ENCODE measurements at places on chromosomes 13 and 19. TPM values are rescaled to one million over a fixed set of nuclear protein-coding genes. Genes with fewer than 3 reads are reported as not detected.

- no peak for DNase-seq
Measured at GRCh38 chr19:45471931-45472562, 4.3 kb downstream of the FOSB start.

The LRP3 gene
- 25.9 TPM for total RNA-seq

GRCh38 chr13:55554741-55555140 is 1586.0 kb upstream of the PRR20A start:
- DNase-seq: no peak

DNA sequence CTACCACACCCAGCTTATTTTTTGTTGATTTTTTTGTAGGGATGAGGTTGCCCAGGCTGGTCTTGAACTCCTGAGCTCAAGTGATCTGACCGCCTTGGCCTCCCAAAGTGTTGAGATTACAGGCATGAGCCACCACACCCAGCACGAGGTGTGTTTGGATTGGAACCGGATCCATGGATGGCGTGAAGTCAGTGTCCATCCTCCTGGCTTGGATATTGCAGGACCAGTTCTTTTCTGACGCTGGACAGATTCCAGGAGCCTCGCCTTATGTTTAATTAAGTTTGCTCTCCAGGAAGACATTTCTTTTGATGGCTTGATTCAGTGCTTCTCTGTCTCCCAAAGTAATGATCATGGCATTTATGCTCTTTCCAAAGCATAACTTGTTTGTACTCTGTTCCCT is 14.4 kb upstream of the RFXAP start:
- peak; percentile 43 for DNase-seq

- DNase-seq: peak; percentile 30
Measured at GRCh38 chr19:4589579-4590410, 30.3 kb upstream of the SEMA6B start.

- peak; percentile 74 for DNase-seq
Measured at GRCh38 chr13:93775507-93776108, 549.0 kb downstream of the GPC6 start.

The IL4I1 gene
- total RNA-seq: 0.29 TPM

- peak; percentile 53 for DNase-seq
Measured at GRCh38 chr19:2478278-2478755, 2.4 kb downstream of the GADD45B start.

GRCh38 chr19:34766386-34766785 is 6.6 kb downstream of the ZNF599 start:
- DNase-seq: no peak

GRCh38 chr19:44573627-44574026 is 39.7 kb upstream of the IGSF23 start:
- DNase-seq: no peak

- DNase-seq: no peak
Measured at GRCh38 chr13:40169476-40169875, 497.0 kb downstream of the FOXO1 start.

DNA sequence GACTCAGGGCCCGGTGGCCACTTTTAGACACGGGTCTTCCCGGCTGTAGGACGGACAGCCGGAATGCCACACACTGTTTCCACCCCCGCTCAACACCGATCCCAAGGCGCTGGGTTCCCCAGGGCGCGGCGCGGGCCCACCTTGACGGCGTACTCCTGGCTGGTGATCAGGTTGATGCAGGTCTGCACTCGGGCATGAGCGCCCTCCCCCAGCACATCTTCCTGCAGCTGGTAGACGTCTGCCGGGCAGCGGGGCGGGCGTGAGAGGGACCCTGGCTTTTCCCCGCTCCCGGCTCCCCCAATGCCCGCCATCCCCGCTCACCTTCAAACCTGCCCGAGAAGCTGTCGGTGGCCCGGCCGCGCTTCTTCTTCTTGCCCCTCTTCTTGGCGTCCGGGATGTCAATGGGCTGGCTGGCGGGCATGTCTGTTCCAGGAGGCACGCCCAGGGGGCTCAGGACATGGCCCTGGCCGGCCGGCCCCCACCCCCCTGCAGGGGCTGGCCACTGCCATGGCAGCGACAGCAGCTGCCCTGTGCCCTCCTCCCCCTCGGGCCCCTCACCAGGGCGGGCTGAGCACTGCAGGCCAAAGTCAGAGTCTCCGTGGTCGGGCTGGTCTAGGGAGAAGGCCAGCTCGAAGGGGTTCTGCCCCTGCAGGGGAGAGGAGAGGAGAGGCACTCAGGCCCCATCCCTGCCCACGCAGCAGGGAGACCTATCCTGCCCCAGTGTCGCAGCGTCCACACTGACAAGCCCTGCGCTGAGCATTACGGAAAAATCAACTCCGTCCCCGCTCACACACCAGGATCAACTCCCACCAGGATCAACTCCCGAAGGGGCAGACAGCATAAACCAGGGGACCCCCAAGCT is 4.8 kb downstream of the MKNK2 start:
- no peak for DNase-seq
